Stimulated activated CD4-positive, alpha-beta T cell treated with anti-CD3 and anti-CD28 coated beads, Interleukin-4, amount 100 ng/mL, for 24 hours (primary cell): ENCODE measurements at places on chromosomes 5 and 9.

- DNase-seq: no peak
Observed at GRCh38 chr9:74729136-74729695, 158.5 kb downstream of the TRPM6 start.

DNA sequence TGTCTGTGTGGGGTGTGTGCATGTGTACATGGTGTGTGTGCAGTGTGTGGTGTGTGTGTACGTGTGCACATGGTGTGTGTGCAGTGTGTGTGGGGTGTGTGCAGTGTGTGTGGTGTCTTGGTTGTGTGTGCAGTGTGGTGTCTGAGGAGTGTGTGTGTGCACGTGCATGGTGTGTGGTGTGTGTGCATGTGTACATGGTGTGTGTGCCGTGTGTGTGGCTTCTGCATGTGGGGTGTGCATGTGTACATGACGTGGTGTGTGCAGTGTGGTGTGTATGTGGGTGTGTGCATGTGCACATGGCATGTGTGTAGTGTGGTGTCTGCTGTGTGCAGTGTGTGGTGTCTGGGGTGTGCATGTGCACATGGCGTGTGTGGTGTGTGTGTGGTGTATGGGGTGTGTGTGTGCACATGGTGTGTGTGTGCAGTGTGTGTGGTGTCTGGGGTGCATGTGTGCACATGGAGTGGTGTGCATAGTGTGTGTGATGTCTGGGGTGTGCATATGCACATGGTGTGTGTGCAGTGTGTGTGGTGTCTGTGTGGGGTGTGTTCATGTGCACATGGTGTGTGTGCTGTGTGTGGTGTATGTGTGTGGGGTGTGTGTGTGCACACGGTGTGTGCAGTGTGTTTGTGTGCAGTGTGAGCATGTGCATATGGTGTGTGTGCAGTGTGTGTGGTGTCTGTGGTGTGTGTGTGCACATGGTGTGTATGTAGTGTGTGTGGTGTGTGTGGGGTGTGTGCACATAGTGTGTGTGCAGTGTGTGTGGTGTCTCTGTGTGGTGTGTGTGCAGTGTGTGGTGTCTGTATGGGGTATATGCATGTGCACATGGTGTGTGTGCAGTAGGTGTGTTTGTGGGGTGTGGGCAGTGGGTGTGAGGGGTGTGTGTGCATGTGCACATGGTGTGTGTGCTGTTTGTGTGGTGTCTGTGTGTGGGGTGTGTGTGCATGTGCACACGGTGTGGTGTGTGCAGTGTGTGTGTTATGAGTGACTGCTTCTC, 40.6 kb upstream of the ZNG1F start:
- no peak for DNase-seq

DNA sequence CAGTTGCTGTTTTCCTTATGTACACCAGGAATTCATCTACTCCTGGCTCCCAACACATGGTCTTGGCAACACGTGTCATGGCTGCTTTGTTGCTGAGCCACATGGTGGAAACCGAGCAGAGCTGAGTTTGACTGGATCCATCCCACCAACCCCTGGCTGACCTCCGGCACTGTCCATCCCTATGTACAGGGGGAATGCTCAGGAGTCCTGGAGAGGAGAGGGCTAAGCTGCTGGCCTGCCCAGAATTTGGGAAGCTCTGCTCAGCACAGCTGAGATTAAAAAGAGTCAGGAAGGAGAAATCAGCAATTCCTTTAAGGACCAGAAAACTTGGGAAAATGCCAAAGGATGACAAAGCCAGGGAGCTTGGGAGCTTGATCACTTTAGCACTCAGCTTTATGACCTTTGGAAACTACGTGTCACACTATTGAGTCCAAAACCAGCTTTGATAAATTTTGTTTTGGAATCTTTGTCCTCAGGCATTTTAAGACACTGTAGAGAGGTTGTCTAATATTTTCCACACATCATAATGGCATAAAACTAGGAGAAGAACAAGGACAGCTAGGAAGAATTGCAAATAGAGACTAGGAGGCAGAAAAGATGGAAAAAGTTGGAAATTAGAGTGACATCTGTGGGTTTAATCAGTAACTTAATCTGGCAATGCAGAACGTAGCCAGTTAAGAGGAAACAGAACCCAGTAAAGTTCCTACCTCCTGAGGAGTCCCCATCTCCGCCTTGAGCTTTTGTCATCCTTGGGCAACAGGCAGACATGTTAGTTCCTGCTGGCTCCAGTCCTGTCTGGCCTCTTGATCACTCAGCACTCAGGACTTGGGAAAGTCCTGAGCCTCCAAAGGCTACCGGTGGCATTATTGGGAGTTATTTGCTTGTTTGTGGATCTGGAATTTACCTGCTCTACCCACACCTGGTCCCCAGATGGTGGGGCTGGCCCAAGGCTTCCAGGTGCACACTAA, 62.5 kb upstream of the PLPP1 start:
- no peak for DNase-seq

- DNase-seq: no peak
Observed at GRCh38 chr5:134071614-134072207, 42.8 kb upstream of the TCF7 start.

DNA sequence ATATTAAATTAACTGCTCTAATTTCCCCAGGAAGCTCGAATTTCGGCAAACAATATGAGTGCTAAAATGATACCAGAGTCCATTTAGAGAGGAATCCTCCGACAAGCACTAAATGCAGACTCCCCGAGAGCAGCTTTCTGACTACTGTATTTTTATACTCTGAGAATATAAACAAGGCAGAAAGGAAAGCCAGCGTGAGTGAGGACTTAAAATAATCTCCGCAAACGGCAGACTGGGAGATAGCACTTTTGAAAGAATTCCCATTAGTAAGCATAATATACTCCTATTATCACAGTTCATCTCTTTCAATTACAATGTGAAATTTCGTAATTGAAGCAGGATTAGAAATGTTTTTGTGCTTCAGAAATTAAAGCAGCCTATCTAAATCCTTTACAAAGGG, 269.4 kb upstream of the PANK3 start:
- DNase-seq: no peak

DNA sequence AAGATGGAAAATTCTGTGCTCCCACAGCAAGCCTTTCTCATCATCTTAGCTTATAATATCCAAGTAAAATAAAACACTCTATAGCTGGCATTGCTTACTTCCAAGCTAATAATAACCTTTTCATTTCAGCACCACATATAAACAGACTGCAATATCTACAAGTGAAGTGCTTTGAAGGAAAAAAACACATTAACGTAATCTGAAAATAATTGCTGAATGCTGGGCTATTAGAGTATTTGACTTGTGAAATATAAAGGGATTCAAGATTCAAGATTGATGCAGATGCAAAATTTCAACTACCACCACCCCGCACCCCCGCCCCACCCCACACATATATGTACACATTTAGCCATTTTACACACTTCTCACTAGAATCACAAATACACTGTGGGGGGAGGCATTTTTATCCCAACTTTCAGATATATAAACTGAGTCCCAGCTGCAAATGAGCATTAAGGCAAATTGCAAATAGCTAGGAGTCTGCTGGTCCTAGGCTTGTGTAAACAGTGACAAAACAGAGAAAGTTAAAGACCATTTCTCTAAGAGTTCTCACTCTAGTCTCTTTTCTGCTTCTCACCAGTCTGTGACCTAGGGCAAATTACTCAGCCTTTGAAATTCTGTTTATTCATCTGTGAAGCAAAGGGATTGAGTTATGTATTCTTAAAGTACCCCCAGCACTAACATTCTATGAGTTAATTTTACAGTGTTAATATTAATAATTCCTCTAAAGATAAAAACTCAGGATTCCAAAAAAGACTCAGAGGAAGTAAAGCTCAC, 489.4 kb downstream of the PRELID2 start:
- DNase-seq: no peak
